Ovary (tissue), 10 donors: ENCODE measurements at places on chromosomes 4 and X. TPM values are rescaled to one million over a fixed set of nuclear protein-coding genes. Genes with fewer than 3 reads are reported as not detected.

Gene DDX53
- not detected for polyA plus RNA-seq

Gene DNASE1L1
- 16.1 TPM for polyA plus RNA-seq

Gene IGFBP7
- 4,468 TPM for polyA plus RNA-seq

Gene STBD1
- 3.3 TPM for polyA plus RNA-seq

Gene SERPINA7
- 0.04 TPM for polyA plus RNA-seq

Gene FGF2
- polyA plus RNA-seq = 9.4 TPM

Gene TIGD4
- polyA plus RNA-seq = 0.23 TPM

Gene UNC5C
- polyA plus RNA-seq = 8.9 TPM

Gene TSPAN7
- polyA plus RNA-seq = 84.2 TPM

Gene GABRG1
- 0.77 TPM for polyA plus RNA-seq

Gene BMX
- polyA plus RNA-seq = 3.9 TPM

Gene MAGEB10
- polyA plus RNA-seq = 0.04 TPM

Gene CFAP299
- 0.33 TPM for polyA plus RNA-seq

Gene MAGEB2
- 0.27 TPM for polyA plus RNA-seq

Gene CDKL2
- 0.45 TPM for polyA plus RNA-seq

Gene ACE2
- polyA plus RNA-seq = 20.8 TPM

Gene ODAPH
- not detected for polyA plus RNA-seq

Gene PRKG2
- 0.13 TPM for polyA plus RNA-seq

Gene SSX2B
- polyA plus RNA-seq = not detected

Gene NMU
- not detected for polyA plus RNA-seq

Gene MAMLD1
- polyA plus RNA-seq = 17.7 TPM

Gene ZBTB33
- polyA plus RNA-seq = 6.6 TPM

Gene SATL1
- polyA plus RNA-seq = not detected

Gene SLC2A9
- 2.5 TPM for polyA plus RNA-seq

Gene AR
- 29.4 TPM for polyA plus RNA-seq

Gene RAB40A
- polyA plus RNA-seq = 1.9 TPM

Gene FABP2
- not detected for polyA plus RNA-seq

Gene NAP1L2
- 8.2 TPM for polyA plus RNA-seq

Gene RHOXF2B
- 0.08 TPM for polyA plus RNA-seq

Gene MSX1
- polyA plus RNA-seq = 2.3 TPM

Gene RAB9B
- polyA plus RNA-seq = 6.8 TPM

Gene TXK
- polyA plus RNA-seq = 0.25 TPM

Gene TCEAL3
- 146 TPM for polyA plus RNA-seq

Gene ING2
- polyA plus RNA-seq = 38.6 TPM
